ENCODE measurements at places on chromosomes 3 and 15.

DNA sequence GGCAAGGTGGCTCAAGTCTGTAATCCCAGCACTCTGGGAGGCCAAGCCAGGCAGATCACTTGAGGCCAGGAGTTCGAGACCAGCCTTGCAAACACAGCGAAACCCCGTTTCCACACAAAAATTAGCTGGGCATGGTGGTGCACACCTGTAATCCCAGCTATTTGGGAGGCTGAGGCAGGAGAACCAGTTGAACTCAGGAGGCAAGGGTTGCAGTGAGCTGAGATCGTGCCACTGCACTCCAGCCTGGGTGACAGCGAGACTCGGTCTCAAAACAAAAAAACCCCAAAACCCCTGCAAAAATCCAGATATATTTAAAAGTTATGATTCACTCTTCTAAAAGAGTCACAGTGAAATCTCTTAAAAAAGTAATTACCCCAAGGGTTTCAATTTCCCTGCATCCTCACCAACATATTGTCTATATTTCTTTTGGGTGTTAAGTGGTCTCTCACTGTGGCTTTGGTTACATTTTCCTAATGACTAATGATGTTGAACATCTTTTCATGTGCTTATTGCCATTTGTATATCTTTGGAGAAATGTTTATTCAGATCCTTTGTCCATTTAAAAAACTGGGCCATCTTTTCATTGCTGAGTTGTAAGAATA, 73.2 kb upstream of the UBP1 start:
- DNase-seq = no peak

DNA sequence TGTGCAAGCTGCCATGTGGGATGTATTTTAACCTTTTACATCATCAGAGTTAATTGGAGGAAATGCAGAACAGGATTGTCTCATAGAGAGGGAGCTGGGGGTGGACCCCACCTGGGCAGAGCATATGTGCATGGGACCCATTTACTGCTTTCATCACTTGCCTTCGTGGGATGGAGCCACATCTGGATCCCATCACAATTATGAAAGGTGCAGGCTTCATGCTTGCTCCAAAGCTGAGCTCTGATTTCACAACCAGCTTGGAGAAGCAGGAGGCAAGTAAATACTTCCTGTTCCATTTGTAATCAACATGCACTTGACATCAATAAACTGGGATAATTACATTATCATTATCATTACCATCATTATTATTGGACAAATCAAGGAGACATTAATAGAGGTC, 161.9 kb downstream of the ALDH1A2 start:
- no peak for DNase-seq

GRCh38 chr3:65758438-65758837, 280.3 kb downstream of the MAGI1 start:
- DNase-seq = no peak

DNA sequence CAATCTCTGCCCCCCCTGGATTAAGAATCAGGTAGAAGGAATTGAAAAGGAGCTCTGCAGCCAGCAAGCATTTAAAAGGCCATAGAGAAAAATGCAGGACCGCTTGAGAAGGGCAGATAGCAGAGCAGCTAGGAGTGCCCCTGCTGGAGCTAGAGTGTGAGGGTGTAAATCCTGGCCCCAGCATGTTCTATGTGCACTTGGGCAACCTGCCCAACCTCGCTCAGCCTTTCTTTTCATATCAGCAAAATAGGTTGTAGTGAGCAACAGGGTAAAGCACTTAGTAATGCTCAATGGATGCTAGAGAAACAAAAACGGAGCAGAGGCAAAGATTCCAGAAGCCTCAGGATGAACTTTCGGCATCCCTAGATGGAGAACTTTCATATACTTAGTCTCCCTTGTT, 25.0 kb upstream of the THBS1 start:
- no peak for DNase-seq

DNA sequence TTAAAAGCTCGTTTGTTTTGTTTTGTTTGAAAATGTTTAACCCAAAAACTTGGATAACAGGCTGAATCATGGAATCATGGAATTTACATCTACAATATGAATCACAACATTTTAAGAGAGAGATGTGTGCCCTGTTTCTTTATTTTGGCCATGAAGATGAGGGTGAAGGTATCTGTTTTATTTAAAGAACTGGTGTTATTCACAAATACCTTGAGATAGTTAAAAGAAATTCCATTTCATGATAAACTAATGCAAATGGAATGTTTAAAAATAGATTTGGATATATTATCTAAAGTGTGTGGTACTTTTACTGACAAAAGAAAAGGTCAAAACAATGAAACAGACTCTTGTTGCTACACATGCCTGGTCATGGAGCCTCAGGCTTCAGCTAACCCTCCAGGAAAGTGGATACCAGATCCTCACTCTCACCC, 486.0 kb upstream of the CFAP20DC start:
- DNase-seq = no peak

- no peak for DNase-seq
These were observed 52.0 kb downstream of the PLCL2 start for GRCh38 chr3:16936676-16937230.

Measured in activated T-helper 1 cell treated with anti-CD3 and anti-CD28 coated beads, Interleukin-2, amount 50 U/mL, for 16 hours (primary cell).